Tibial artery (tissue), 4 donors: ENCODE measurements at places on chromosomes 7 and 10.
A peak's percentile ranks its signal among the peaks of the same experiment; 100 is the strongest.

DNA sequence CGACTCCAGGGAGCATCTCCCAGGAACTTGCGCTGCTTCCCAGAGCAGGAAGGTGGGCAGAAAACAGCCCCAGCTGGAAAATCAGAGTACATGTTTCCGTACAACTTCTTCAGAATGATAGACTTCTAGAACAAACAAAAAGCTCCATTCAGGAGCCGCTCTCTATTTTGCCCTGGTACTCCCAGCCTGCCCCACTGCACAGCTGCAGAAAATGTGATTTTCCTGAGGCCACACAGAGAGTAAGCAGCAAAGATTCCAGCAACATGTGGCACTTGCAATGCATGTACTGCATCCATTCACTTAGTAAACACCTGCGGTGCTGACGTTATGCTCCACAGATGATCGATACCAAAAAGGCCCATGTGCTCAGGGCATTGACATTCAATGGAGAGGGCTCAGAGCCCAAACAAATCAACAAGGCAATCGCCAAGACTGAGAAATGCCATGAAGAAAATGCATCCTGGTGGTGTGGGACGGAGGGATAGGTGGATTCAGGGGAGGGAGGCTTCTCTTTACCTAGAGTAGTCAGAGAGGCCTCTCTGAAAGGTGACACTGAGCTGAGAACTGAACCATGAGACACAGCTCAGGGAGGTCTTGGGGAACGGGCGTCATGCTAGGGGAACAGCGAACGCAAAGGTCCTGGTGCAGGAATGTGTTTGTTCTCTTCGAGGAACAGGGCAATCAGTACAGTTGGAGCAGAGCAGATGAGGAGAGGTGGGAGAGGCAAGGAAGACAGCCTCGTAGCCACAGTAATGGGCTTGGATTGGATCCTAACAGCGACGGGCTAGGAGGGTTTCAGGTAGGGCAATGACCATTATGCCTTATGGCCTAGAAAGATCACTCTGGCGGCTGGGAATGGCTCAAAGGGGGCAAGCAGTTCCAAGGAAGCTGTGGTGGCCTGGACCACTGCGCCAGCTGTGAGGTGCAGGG is 35.3 kb upstream of the DUSP5 start:
- no peaks in the 10 kb centered on the region for H3K27me3 ChIP-seq
- H3K27ac ChIP-seq, result no peak overlapping the region
- no peaks in the 10 kb centered on the region for H3K4me1 ChIP-seq
- H3K36me3 ChIP-seq, result no peaks in the 10 kb centered on the region
- no peak overlapping the region for H3K4me3 ChIP-seq
- DNase-seq, result no peak

GRCh38 chr10:21317902-21318301 is 207.6 kb downstream of the SKIDA1 start:
- no peaks in the 10 kb centered on the region for H3K36me3 ChIP-seq
- peaks cover 15% of the 10 kb centered on the region for H3K4me1 ChIP-seq
- no peak overlapping the region for H3K4me3 ChIP-seq
- no peak overlapping the region for H3K27ac ChIP-seq
- H3K27me3 ChIP-seq, result no peaks in the 10 kb centered on the region

DNA sequence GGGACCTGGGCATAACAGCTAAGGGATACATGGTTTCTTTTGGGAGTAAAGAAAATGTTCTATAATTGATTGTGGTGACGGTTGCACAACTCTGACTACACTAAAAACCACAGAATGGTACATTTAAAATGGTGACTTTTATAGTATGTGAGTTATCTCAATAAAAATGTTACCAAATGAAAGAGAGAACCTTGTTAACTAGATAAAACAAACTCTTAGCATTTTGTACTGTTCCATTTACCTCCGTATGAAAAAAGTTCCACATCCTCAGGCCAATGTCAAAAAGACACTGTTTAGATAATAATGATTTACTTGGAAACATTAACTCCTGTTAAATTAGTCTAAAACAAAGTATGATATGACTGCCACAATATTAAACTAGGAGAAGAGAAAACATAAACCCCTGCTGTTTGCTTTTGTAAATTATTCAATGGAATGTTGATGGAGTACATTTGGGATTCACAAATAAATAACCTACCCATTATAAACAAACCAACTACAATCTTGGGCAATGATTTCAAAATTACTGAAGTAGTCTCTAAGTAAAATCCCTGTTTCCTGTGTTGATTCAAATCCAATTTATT is 60.7 kb downstream of the SMURF1 start:
- H3K27ac ChIP-seq, result peak overlapping the region; percentile 18
- H3K4me3 ChIP-seq, result no peak overlapping the region
- H3K4me1 ChIP-seq, result peaks cover 24% of the 10 kb centered on the region

DNA sequence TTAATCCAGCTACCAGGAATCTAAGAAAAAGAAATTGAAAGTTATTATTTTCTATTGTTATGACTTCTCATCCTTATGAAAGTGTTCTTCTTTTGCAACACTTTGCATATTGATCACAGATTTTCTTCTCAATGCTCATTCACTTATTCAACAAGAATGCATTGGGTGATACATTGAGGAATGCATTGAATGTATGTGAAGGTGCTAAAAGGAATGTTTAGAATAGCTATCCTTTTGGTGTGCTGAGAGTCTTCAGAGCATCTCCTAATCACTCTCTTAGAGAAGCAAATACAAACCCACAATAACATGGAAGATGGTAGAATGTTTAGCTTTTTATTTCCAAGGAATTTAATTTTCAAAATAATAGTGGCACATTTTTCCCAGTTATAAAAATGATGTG is 122.1 kb upstream of the KMT2E start:
- no peaks in the 10 kb centered on the region for H3K27me3 ChIP-seq
- DNase-seq, result no peak
- H3K4me3 ChIP-seq, result no peak overlapping the region
- H3K36me3 ChIP-seq, result no peaks in the 10 kb centered on the region
- no peaks in the 10 kb centered on the region for H3K4me1 ChIP-seq
- H3K27ac ChIP-seq, result no peak overlapping the region

GRCh38 chr10:103149991-103150622 is 43.0 kb downstream of the NT5C2 start:
- no peak for DNase-seq
- no peaks in the 10 kb centered on the region for H3K27me3 ChIP-seq
- no peaks in the 10 kb centered on the region for H3K36me3 ChIP-seq
- peaks cover 41% of the 10 kb centered on the region for H3K4me1 ChIP-seq
- H3K4me3 ChIP-seq, result no peak overlapping the region

- H3K27ac ChIP-seq, result no peak overlapping the region
- DNase-seq, result no peak
- no peak overlapping the region for H3K4me3 ChIP-seq
- no peaks in the 10 kb centered on the region for H3K27me3 ChIP-seq
Observed at GRCh38 chr10:43354330-43354635, 17.2 kb upstream of the FXYD4 start.

GRCh38 chr10:34689053-34689452 is 126.0 kb downstream of the PARD3 start:
- H3K27ac ChIP-seq, result no peak overlapping the region
- H3K4me1 ChIP-seq, result no peaks in the 10 kb centered on the region
- no peak overlapping the region for H3K4me3 ChIP-seq
- no peaks in the 10 kb centered on the region for H3K36me3 ChIP-seq
- no peak for DNase-seq
- no peaks in the 10 kb centered on the region for H3K27me3 ChIP-seq

- H3K4me3 ChIP-seq, result peak overlapping the region; percentile 29
- H3K27ac ChIP-seq, result peak overlapping the region; percentile 73
- peaks cover 32% of the 10 kb centered on the region for H3K4me1 ChIP-seq
- no peak for DNase-seq
Observed at GRCh38 chr10:3750006-3750816, 34.8 kb downstream of the KLF6 start.

DNA sequence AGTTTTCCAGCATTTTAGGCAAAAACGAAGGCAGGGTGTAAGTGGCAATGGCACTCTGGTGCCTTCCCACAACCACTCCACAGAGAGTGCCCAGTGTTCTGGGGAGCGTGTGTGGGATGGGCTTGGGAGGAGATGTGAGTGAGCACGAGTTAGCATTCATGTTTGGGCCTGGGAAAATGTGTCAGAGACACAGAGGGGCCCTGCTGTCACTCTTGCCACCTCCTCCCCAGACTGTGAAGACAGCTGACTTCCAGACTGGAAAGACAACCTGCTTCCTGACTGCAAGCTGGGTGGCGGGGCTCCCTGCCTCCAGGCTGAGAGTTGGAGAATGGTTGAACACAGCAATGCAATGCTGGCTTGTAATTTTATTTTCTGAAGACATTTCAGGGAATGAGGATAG is 454.5 kb upstream of the ZMIZ1 start:
- H3K36me3 ChIP-seq, result no peaks in the 10 kb centered on the region
- no peaks in the 10 kb centered on the region for H3K27me3 ChIP-seq
- no peak for DNase-seq
- H3K4me1 ChIP-seq, result no peaks in the 10 kb centered on the region

- peaks cover 5% of the 10 kb centered on the region for H3K27me3 ChIP-seq
- H3K4me3 ChIP-seq, result no peak overlapping the region
- H3K4me1 ChIP-seq, result no peaks in the 10 kb centered on the region
- no peaks in the 10 kb centered on the region for H3K36me3 ChIP-seq
- DNase-seq, result no peak
Observed at GRCh38 chr10:130871406-130871805, 440.1 kb downstream of the TCERG1L start.

DNA sequence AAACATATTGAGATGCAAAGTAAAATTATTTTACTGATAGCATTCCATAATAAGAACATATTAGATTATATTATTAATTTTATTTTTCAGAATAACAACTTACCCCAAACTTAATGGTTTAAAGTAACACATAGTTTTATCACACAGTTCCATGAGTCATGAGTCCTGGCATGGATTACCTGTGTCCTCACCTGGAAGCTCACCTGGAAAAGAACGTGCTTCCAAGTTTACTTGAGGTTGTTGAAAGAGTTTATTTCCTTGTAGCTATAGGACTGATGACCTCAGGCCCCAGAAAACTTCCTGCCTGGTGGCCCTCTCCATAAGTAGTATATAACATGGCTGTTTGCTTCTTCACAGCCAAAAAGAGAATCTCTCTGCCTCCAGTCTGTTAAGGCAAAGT is 254.6 kb downstream of the TFEC start:
- H3K27me3 ChIP-seq, result no peaks in the 10 kb centered on the region
- no peak overlapping the region for H3K4me3 ChIP-seq
- H3K36me3 ChIP-seq, result no peaks in the 10 kb centered on the region
- H3K27ac ChIP-seq, result no peak overlapping the region
- no peaks in the 10 kb centered on the region for H3K4me1 ChIP-seq

DNA sequence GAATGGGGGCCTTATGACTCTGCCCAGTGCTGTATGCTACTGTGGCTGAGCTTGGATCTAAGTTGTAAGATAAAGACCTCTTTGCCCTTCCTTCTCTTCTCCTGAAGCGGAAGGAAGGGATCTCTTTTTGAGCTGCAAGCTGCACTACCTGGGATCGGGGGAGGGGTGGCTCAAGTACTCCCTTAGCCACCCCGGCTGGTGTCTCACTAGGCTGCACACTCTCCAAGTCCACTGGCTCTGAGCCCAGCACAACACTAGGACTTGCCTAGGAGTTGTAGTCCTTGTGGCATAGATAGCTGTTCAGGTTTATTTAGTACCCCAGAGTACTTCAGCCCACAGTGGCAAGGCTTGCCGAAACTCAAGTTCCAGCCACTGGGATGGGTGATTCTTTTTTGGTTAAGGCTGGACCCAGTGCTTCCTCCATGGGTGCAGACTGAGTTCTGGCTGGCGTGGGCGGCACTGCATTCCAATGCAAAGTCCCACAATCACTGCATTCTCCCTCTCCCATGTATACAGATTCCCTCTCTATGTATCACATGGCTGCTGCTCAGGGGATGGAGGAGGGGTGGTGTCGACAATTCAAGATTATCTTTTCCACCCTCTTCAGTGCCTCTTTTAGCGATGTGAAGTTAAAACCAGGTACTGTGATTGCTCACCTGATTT is 76.2 kb upstream of the SLC25A13 start:
- H3K4me3 ChIP-seq, result no peak overlapping the region
- no peaks in the 10 kb centered on the region for H3K27me3 ChIP-seq
- H3K27ac ChIP-seq, result no peak overlapping the region
- H3K36me3 ChIP-seq, result no peaks in the 10 kb centered on the region
- DNase-seq, result peak; percentile 70
- peaks cover 4% of the 10 kb centered on the region for H3K4me1 ChIP-seq

DNA sequence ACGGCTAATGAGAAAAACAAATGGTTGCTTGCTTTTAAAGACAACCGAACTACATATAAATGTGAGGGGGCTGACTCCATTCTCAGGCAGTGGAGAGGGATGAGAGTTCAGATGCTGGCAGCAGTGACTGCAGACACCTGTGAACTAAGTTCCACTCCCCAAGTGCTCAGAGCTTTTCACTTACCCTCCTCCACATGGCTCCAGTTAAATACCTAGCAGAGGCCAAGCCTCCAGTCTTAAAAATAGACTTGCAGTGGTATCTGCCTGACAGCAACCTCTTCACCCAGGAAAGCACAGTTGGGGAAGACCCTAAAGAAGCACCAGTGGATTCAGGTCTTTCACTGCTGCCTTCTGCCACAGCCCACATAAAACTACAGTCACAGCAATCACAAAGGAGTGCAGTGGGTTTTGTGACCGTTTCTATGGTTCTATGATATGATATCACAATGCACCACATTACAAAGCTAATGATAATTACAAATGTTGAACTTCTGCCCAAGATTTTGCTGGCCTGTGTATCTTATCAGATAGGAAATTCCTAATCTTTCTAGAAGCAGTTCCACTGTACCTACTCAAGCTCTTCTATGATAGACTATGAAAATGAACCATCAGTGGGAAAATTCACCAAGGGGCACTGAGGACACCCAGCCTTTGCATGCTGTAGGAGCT is 3.3 kb upstream of the ABLIM1 start:
- no peak overlapping the region for H3K27ac ChIP-seq
- no peaks in the 10 kb centered on the region for H3K27me3 ChIP-seq
- H3K4me3 ChIP-seq, result no peak overlapping the region
- no peak for DNase-seq

DNA sequence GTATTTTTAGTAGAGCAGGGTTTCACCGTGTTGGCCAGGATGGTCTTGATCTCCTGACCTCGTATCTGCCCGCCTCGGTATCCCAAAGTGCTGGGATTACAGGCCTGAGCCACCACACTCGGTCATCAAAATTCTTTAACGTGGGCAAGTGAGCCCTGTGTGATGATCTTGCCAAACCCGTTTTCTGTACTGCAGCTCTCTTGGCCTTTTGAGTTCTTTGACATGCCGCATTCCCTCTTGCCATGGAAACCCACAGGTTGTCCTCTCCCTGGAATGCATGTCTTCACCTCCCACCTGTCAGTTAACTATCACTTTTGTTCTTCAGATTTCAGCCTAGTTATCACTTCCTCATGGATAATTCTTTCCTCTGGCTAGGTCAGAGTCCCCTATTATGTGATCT is 5.0 kb downstream of the NUP205 start:
- no peaks in the 10 kb centered on the region for H3K36me3 ChIP-seq
- H3K4me3 ChIP-seq, result no peak overlapping the region
- no peak overlapping the region for H3K27ac ChIP-seq
